ENCODE measurements at places on chromosomes 5 and 9. TPM values are rescaled to one million over a fixed set of nuclear protein-coding genes. Genes with fewer than 3 reads are reported as not detected.
A peak's percentile ranks its signal among the peaks of the same experiment; 100 is the strongest.

DNA sequence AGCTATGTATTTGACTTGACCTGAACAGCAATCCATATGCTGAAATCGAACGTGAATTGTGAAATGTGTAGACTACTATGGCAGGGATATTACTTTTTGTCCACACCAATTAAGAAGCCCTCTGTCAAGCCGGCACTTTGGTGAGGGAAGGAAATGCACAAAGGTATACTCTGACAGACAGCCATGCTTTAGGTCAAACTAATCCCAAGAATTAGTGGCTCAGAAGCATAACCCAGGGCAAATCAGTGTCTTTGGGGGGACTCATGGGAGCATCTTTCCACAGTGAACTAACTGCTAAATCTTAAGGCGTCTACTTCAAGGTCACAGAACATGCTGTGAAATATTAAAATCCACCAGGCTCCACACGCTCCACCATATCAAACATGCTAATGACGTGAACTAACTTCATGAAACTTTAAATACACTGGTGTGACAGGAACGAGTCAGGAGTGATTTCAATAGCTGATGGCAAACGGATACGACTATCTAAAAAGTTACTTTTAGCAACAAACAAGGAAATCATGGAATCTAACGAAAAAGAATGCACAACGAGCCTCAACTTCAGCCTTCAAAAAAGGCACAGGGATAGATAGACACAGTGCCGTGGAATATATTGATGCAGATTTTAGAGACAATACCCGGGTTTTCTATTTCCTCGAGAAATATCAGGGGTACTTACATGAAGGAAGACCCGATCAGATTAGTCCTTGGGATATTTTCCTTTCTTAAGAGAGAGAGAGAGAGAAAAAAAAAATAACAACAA, 527 bp downstream of the MEF2C start:
- H3K27ac ChIP-seq: no peak overlapping the region
- no peaks in the 10 kb centered on the region for H3K36me3 ChIP-seq
- H3K4me1 ChIP-seq: peaks cover 6% of the 10 kb centered on the region
- DNase-seq: no peak
- H3K4me3 ChIP-seq: peak overlapping the region; percentile 41

GRCh38 chr5:6084376-6084775, 294.0 kb downstream of the MED10 start:
- H3K4me1 ChIP-seq: no peaks in the 10 kb centered on the region
- no peaks in the 10 kb centered on the region for H3K36me3 ChIP-seq
- DNase-seq: no peak
- H3K27me3 ChIP-seq: no peaks in the 10 kb centered on the region
- no peak overlapping the region for H3K27ac ChIP-seq

GRCh38 chr5:178196281-178196812, 8.0 kb upstream of the HNRNPAB start:
- H3K4me3 ChIP-seq: no peak overlapping the region
- no peak for DNase-seq
- peaks cover 19% of the 10 kb centered on the region for H3K4me1 ChIP-seq
- no peak overlapping the region for H3K27ac ChIP-seq
- H3K27me3 ChIP-seq: peaks cover 6% of the 10 kb centered on the region

DNA sequence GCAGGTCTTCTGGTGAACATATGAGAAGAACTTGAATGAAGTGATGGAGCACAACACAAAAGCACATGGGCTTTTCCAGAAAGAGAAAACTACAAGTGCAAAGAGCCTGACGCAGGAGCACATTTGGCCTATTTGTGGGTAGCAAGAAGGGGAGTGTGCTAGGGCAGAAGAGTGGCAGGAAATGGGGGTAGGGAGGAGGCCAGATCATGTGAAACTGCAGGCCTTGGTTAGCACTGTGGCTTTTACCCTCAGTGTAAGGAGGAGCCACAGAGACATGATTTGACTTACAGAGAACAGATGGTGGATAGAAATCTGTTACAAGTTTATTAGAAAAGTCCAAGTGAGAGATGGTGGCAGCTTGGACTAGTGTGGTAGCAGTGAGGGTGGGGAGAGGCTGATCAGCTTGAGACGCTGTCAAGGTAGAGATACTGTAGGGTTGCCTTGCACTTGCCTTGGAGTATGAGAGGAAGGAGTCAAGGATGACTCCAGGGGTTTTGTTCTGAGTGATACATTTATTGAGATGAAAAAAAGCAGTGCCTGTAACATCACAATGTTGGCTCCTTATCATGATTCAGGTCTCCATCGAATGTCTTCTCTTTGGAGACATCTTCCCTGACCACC, 126.7 kb downstream of the PPP2R2B start:
- no peaks in the 10 kb centered on the region for H3K27me3 ChIP-seq
- peak; percentile 27 for DNase-seq
- peaks cover 5% of the 10 kb centered on the region for H3K36me3 ChIP-seq

- H3K27me3 ChIP-seq: no peaks in the 10 kb centered on the region
- H3K4me3 ChIP-seq: no peak overlapping the region
- H3K27ac ChIP-seq: no peak overlapping the region
- H3K36me3 ChIP-seq: no peaks in the 10 kb centered on the region
- DNase-seq: no peak
- no peaks in the 10 kb centered on the region for H3K4me1 ChIP-seq
Measured at GRCh38 chr5:13735691-13736090, 208.8 kb downstream of the DNAH5 start.

DNA sequence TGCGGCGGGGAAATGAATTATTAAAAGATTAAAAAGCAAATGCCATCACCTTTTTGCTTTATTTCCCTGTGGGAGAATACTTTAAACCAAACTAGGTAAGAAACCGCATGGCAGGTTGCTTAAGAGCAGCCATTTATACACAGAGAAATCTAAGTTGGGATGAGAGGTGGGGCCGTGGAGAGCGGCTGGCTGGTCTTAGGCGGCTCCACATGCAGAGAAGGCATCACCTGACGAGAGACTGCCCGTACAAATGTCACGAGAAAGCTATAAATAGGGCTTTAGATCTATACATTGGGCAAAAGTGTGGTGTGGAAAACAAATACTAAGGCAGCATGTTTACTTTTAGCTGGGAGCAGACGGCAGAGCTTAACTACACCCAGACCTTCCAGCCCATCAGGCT, 39.4 kb downstream of the MED27 start:
- DNase-seq: no peak
- H3K36me3 ChIP-seq: peaks cover 6% of the 10 kb centered on the region
- no peak overlapping the region for H3K4me3 ChIP-seq
- H3K4me1 ChIP-seq: no peaks in the 10 kb centered on the region
- no peaks in the 10 kb centered on the region for H3K27me3 ChIP-seq
- H3K27ac ChIP-seq: no peak overlapping the region

GRCh38 chr5:2010940-2011339, 128.2 kb upstream of the IRX4 start:
- H3K4me3 ChIP-seq: no peak overlapping the region
- no peaks in the 10 kb centered on the region for H3K27me3 ChIP-seq
- H3K27ac ChIP-seq: no peak overlapping the region
- H3K36me3 ChIP-seq: no peaks in the 10 kb centered on the region

DNA sequence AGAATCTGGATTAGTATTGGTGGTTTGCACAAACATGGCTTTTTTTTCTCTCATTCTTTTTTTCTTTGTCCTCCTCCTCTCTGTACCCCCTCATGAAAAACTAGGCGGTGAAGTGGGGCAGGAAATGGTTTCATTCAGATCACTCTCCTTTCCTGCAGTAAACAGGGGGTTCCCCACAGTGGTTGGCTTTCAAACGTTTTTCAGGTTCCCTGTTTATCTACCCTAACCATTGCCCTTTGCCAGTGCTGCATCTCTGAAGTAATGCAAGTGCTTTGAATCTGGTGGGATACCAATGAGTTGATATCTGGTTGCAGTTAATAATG, 29.8 kb downstream of the NR4A3 start:
- H3K4me3 ChIP-seq: no peak overlapping the region
- H3K4me1 ChIP-seq: peaks cover 26% of the 10 kb centered on the region
- H3K27me3 ChIP-seq: no peaks in the 10 kb centered on the region
- DNase-seq: no peak
- no peaks in the 10 kb centered on the region for H3K36me3 ChIP-seq

NDUFAF2 gene
- 11.3 TPM for total RNA-seq

N4BP3 gene
- total RNA-seq: 2.3 TPM

MARCHF11 gene
- total RNA-seq: not detected

HSD17B3 gene
- total RNA-seq: 2.6 TPM
